ENCODE measurements at places on chromosomes 3 and 15.

DNA sequence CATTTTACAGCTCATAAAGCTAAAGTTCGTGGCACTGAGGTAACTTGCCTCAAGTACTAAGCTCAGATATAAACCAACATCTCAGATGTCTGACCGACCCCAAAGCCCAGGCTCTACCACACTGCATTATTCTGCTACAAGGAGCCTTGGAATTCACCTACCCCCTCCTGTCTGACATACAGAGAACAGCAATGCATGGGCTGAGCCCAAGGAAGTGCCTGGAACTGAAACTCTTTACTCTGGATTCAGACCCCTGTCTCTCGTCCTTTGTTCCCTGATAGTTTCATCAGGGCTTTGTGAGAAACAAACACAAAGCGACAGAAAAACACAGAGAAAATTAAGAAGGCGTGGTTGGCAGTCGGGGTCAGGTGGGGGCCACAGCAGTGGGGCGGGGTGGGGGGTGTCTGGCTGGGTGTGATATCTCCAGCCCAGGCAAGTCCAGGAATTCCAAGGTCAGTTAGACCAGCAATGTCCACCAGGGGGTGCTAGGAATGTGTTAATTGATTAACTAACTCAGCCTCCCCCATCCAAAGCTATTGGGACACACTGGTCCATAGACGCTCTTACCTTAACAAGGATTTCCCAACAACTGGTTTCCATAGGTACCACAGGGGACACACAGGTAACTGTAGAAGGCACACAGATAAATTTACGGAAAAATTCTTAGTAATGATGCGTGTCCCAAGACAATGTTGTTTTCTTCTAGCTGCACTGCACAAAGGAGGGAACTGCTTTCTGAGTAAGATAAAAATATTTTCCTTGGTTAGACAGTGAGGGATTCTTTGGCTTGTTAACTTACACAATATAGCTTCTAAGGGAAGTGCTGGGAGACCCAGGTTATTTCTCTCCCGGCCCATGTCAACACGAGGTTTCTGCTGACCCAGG lies 18.8 kb upstream of the SSUH2 start:
- peak; percentile 82 for DNase-seq

GRCh38 chr15:57348081-57348480 lies 28.2 kb upstream of the CGNL1 start:
- no peak for DNase-seq

DNA sequence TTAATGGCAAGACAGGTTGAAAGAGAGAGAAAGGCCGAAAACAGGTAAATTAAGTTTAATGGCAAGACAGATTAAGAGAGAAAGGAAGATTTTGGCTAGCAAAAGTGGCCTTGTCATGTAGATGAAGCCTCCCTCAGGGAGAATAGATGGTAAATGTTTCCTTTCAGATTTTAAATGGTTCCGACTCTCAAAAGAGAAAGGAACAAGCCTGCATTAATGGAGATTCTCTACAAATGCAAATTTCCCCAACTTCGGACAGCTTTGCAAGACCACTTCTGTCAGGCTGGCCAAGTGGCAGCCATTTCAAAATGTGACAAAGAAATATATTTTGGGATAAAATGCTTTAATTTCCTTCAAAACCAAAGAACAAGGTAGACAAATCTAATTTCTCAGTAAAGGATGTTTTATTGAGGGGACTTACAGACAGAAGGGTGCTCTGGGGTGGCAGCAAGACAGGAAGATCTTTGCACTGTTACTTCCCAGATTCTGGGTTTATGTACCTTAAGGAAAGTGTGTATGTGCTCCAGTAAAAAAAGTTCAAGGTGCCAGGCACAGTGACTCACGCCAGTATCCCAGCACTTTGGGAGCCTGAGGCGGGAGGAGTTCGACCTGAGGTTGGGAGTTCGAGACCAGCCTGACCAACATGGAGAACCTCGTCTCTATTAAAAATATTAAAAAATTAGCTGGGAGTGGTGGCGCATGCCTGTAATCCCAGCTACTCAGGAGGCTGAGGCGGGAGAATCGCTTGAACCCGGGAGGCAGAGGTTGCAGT lies 626.3 kb upstream of the NAALADL2 start:
- DNase-seq = no peak

- DNase-seq = no peak
These were observed 31.6 kb downstream of the SAXO2 start for GRCh38 chr15:82294061-82294690.

GRCh38 chr3:138359148-138359918 lies 11.0 kb downstream of the MRAS start:
- DNase-seq = no peak

DNA sequence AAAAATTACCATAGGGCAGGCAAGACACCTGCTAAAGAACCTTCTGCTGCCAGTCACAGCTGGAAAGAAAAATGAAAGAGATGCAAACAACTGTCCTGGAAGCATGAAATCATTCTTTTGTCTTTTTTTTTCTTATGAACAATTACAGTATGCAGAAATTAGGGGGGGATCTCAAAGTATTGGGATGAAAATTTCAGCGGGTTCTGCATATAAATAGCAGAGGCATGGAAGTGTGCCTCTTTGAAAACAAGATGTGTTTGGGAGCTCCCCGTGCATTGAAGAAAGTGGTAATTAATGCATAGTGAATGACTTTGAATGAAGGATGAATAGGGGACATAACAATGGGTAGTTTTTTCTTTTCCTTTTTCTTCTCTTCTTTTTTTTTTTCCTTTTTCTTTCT lies 431.2 kb downstream of the SOX2 start:
- no peak for DNase-seq

GRCh38 chr15:87711026-87711425 lies 545.5 kb downstream of the NTRK3 start:
- DNase-seq = no peak

DNA sequence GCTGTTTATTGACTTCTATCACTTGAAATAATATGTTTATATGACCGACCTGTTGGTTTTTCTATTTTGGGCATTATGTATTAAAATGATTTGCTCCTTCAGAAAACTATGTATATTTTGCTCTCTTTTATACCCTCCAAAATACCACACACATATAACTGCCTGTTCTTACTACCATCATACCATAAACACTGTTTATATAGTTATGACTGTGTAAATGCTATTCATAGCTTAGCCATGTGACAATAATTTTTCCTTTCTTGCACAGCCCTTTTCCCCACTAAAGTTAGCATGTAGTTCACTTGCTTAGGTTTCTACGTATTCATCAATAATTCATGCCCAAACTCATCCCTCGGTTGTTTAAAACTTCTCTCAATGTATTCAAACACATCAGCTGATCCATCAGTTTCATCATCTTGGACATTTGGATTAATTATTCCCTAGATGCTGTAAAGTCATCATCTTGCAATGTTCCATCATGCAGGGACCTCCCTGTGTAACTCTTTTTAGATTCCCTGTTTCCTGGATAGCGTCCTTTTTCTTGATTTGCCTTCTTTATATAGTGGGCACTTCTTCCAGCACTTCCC lies 8.2 kb upstream of the RYK start:
- no peak for DNase-seq

DNA sequence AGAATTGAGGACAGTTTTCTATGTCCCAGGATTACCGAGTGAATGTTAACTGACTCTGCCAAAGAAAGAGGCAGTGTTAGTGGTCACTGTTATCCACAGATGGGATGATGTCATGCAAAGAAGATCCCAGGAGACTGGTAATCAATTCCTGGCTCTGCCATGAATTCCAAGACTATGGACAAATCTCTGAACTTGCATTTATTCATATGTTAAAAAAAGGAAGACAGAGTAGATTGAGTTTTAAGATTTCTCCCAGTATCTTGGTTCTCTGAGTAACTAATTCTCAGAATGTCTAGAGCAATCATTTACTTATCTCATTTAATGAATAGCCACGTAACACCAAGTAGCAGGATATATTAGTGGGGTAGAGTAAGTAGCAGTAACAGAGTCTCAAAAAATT lies 11.5 kb upstream of the MAP3K13 start:
- DNase-seq = no peak

DNA sequence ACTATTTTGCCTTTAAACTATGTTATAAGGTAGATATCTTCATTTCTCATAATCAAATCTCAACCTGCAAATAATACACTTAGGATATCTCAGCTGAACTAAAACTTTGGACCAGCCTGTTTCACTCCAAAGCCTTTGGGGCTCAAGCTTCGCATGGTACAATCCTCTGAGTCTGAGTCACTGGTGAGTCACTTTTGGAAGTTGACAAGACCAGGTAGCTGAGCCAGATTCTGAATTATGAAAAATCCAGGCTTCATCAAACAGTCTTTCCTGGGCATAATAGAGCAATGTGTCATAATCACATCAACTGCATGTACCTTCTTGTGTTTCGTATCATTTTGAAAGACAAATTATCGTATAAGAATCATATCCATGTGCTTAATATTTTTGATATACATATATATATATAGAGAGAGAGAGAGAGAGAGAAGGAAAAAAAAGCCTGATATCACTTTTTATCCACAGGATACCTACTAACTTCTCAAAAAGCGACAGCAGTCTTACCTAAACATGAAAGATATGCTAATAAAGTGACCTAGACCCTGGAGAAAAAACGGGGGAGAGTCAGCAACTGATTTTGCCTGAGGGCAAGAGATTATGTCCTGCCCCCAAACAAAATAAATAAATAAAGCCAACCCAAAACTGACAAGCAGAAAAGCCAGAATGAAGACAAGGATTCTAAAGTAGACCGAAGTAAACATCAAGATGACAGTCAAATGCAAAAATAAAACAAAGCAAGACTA lies 263.9 kb upstream of the TGFBR2 start:
- no peak for DNase-seq

DNA sequence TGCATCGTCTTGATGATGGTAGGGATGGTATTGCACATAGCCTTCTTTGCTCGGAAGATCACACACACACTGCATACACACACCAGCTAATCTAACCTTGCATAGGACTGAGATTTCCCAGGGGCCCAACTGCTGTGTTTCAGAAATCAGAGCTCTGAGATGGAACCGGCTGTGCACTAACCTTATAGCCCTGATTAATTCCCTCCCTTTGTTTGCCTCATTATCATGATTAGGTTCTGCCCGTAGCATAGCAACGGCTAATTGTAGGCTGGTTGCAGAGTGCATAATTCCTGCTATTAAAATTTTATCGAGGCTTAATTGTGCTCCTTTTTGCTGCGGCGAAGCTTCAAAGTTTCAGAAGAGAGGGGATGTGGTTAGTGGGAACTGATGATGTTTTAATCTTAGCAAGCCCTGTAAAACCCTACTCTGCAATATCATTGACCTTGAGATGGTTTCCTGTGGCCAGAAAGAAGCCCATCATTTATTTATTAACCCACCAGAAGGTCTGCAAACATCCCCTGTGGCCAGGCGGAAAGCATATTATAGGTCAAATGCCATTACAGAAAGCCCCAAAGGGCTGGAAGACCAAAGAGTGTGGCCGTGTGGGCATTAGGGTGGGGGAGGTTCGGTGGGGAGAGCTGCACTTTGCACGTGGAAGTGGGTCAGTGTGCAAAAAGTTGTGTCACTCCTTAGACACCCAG lies 56.2 kb upstream of the GLCE start:
- DNase-seq = peak; percentile 81

GRCh38 chr15:33729653-33730052 lies 238.6 kb upstream of the CHRM5 start:
- DNase-seq = no peak

DNA sequence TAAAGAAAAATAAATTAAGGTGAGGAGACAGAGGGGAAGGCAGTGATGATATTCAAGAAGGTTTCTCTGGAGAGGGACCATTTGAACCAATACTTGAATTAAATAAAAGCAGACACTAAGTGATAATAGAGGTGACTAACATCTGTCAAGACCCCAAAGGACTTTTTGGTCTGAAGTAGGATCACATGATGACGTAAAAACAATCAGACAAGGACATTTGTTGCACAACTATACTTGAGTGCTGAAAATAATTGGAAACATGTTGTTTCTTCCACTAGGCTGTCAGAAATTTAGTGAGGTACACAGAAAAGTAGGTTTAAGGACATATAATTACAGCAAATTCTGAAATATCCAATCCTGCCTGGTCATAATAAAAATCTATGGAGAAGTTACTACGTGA lies 179.5 kb downstream of the WNT5A start:
- DNase-seq = no peak

- no peak for DNase-seq
These were observed 11.3 kb upstream of the IQGAP1 start for GRCh38 chr15:90376789-90377188.

- DNase-seq = no peak
These were observed 520 bp downstream of the MESD start for GRCh38 chr15:80989081-80989517.

- DNase-seq = no peak
These were observed 395.6 kb upstream of the ROBO2 start for GRCh38 chr3:76644305-76644675.

GRCh38 chr15:84811828-84812227 lies 5.3 kb upstream of the ALPK3 start:
- DNase-seq = peak; percentile 3

DNA sequence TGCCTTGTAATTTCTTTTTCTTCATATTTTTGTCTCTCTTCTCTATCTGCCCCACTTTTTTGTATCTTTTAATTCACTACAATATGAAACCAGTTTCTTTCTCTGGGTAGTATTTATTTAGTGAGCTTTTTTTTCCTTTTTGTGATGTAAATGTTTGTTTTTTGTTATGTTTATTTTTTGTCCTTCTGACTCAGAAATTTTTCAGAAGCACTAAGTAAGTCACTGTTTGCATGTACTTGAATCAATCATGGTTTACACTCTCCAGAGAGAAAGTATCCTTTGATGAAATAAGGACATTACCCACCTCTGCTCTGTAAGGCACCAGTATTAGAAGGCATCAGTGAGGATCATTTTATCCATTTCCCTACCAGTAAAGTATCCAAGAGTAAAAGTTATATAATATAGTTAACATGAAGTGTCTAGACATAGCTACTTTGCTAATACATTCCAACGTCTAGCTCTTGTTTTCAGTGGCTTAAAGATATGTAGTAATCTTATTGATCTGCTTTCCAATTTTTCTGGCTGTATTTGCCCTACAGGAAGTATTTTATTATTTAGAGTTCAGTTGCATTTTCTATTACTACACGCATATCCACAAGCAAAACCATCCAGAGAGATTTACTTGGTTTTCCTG lies 25.4 kb downstream of the FILIP1L start:
- no peak for DNase-seq

- DNase-seq = no peak
These were observed 64.8 kb downstream of the TRIM71 start for GRCh38 chr3:32882603-32883025.

DNA sequence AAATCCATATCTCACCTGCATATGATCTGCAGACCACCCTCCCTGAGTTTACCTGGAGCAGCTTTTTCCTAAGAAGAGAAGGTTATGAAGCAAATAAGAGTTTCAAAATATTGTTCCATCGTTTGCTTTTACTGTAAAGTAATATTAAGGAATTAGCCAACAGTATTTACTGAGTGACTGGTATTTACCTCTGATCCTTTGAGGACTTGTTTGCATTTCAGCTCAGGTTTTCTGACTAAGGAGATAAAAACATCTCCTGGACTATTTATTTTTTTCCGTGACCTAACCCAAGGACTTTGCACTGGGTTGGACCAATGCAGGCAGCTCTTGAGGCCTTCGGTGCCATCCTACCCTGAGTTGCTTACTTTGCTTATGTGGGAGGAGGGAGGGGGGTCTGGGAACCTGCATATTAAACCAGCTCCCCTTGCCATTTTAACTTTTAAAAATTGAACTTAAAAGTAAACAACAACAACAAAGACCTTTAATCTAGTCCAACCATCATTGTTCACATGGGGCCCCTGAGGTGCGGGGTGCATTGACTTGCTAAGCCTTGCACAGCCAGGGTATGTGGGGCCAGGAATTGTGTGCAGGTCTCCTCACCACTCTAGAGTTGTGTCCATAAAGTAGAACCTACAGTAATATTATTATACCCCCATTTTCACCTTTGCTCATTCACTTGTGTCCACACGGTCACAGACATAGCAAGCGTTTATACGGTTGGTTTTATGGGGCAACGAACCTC lies 39.3 kb downstream of the TRAK1 start:
- no peak for DNase-seq

- no peak for DNase-seq
These were observed 3.2 kb downstream of the EAF1 start for GRCh38 chr3:15430624-15431023.

All from D341Med (cell line).